ENCODE measurements at places on chromosomes 2 and 18.

DNA sequence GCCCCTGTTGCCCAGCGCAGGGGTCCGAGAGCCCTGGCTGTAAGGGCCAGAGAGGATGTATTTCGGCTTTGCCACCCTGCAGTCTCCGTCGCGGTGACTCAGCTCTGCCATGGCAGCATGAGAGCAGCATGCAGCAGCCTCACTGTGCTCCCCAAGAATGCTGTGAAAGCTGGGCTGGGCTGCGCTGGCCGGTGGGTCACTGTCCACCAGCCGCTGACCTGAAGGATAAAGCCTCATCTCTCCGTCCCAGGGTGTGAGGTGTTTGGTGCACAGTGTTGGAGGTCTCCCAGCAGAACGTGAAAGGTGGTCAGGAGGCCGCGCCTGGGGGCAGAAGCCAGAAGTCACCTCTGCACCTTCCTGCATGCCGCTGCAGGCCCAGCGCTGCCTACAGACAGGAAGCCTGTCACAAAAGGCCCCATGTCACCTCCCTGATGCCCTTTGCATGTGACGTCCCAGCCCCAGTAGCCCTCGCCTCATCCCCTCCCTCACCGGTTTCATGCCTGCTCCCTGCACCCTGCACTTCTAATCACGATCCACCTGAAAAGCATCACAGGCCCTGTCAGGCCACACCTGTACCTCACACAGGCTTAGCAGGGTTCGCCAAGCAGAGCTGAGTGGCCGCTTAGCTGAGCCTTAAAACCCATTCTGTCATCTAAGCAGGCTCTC, 342.1 kb downstream of the EIPR1 start:
- no peak for DNase-seq

GRCh38 chr2:157251932-157252331, 5.6 kb upstream of the GALNT5 start:
- DNase-seq: no peak

DNA sequence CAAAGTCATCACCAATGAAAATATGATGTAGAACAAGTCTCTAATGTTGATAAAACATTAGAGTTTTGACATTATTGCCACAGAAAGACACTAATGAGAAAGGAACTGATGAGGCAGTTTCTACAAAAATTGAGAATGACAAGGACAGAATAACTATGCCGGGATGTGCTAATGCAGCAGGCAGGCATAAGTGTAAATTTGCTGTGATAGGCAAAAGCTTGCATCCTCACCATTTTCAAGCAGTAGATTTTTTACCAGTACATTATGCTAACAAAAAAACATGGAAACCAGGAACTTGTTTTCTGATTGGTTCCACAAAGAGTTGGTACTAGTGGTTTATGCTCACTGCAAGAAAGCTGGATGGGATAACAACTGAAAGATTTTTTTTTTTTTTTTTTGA, 715.5 kb upstream of the LRRTM4 start:
- no peak for DNase-seq

GRCh38 chr2:2041256-2041824, 289.7 kb downstream of the MYT1L start:
- no peak for DNase-seq

DNA sequence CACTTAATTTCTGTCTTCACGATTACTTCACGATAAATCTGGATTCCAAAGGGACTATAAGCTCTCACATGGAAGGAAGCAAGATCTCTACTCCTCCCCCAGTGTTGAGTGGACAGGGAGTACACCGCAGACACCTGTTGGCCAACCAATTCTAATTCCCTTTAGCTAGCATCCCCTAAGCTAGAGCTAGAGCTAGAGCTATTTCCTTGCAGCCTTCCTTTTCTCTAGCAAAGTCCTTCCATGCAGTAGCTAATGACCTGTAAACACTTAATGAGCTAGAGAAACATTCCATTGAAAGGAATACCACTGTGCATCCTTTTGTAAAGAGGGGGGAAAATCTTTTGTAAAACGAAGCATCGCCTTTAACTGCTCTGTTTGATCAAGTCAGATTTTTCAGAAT, 56.5 kb downstream of the BCL11A start:
- DNase-seq: no peak

DNA sequence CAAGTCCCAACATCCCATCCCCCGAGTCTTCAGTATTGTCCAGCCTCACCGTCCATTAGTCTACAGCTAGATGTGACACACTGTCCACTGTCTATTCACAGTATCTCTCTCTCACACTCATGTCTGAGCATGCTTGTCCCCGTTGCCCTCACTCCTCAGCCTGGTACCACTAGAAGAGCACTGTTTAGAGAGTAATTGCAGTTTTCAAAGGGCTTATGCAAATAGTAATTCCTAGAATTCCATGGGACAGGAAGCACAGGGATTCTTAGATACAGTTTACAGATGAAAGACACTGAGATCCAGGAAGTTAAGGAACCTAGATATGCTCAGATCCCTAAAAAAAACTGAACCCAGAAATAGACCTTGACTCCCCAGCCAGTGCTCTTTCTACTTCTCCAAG, 125.5 kb downstream of the MYO5B start:
- no peak for DNase-seq

GRCh38 chr2:1541819-1542475, 128.7 kb downstream of the TPO start:
- DNase-seq: no peak

- peak; percentile 60 for DNase-seq
These were observed 83.0 kb downstream of the UBR3 start for GRCh38 chr2:169910109-169910799.

- DNase-seq: no peak
These were observed 60.3 kb downstream of the RTP5 start for GRCh38 chr2:241929551-241930490.

Measured in NCI-H226 (cell line).